A549 (cell line): ENCODE measurements at places on chromosomes 11 and 22. TPM values are rescaled to one million over a fixed set of nuclear protein-coding genes. Genes with fewer than 3 reads are reported as not detected.

- DNase-seq: no peak
These were observed 21.7 kb downstream of the FAM168A start for GRCh38 chr11:73576185-73576614.

- no peak for DNase-seq
These were observed 38.5 kb upstream of the CTSC start for GRCh38 chr11:88375927-88376470.

GRCh38 chr22:35421121-35421520, 21.2 kb downstream of the MCM5 start:
- DNase-seq: no peak

DNA sequence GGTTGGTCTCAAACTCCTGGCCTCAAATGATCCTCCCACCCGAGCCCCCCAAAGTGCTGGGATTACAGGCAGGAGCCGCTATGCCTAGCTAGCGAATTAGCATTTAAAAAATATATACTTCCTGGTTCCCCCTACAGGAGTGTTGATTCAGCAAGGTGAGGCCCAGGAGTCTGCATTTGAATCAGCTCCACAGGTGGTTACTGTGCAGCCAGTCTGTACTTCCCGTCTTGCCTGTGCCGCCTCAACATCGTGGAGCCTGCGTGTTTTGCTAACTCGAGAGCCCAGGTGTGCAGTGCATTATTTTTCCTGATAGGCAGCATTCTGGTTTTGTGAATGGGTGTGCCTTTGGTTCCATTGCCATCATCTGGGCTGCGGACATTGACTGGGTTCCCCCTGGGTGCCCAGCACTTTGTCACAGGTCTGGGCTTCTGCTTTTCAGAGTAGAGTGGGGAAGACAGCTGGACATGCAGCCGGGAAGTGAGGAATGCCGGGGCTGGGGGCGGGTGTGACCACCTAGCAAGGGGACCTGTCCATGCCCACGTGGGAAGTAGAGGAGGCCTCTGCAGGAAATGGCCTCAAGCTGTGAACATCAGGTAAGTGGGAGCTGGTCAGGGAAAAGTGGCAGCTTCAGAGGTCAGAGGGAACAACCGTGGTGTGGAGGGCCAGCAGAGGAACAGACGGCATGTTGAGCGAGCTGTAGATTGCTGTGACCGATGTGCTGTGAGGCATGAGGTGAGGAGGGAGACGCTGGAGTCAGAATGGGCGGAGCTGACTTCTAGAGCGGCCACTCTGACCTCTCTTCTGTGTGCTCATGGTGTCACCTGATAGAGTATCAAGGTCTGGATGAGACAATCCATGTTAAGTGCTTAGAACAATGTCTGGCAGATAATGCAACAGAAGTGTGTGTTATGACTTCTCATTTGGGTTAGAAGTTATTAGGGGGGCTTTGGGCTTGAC, 42.2 kb downstream of the PPFIA1 start:
- no peak for DNase-seq

DNA sequence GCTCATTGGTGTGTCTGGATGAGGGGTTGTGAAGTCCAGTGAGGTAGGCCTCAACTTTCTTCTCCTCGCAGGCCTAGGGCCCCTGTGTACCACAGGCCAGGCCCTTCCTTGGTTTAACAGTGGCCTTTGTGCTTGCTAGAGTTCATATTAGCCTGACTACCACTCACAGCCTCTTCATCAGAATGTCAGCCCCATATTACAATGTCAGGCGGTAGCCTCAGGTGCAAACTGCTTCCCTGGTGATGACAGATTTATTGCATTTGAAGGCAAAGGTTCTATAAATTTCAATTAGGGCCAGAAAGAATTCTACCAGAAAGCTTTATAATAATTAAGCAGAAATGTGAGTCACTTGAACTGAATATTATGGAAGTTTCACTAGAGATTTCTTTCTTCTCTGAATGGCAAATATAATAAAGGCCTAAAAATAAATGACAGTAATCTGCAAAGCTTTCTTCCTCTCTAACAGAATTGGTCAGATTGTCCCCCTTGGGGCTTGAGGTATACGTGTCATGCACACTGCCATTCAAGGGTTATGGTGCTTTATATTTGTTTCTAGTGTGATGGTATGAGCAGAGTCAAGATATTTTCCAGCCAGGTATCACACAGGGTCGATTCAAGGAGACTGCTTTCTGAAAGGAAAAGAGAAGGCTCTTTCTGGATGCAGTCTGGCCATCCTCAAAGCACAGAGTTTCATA, 210.3 kb downstream of the CWF19L2 start:
- no peak for DNase-seq

DNA sequence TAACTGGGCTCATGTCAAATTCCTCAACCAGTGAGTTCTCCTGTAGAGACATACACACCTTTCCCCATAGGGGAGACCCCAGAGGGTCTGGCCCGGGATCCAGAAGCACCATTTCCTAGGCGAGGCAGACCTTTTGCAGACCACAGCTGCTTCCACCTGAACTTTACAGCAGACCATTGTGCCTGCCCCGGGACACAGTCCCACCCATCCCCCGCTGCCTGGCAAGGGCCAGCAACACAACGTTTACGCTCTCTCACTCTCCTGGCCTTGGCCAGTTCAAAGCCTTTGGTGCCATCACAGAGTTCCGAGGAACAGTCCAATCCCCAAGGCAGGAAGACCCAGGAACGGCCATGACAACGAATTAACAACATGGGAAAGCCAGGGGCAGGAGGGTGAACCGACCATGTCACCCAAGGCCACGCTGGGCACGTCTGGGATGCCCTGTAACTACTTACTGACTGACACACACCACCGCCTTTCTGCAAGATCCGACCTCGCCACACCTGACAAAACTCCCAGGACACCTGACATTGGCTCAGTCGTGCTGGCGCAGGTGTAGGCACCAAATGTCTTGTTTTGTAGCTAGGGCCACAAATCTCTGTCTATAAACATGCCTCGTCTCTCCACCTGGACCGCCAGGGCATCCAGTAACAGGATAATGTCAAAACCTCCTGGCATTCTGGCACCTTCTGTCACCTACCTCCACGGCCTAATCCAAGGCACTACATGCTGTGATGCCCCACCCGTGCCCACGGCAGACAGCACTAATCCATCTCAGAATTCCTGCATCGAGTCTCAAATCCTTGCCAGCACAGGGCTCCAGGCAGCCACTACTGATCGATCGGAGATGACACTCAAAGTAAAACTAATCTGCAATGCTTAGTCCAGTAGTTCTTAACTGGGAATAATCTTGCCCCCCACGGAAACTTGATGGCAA, 51.3 kb downstream of the MYH9 start:
- no peak for DNase-seq

DNA sequence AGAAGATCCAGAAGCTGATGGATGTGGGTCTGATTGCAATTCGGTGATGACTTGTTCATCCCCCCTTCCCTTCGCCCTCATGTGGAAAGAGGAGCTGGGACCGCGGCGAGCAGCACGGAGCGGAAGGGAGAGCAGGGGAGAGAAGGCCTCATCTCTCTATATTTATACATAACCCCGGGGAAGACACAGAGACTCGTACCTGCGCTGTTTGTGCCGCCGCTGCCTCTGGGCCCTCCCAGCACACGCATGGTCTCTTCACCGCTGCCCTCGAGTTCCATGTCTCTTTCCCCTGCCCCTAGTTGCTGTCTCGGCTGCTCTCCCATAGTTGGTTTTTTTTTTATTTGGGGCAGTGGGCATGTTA, 2.5 kb upstream of the FERMT3 start:
- DNase-seq: no peak

- DNase-seq: no peak
These were observed 35.5 kb downstream of the RNF141 start for GRCh38 chr11:10505278-10506007.

DNA sequence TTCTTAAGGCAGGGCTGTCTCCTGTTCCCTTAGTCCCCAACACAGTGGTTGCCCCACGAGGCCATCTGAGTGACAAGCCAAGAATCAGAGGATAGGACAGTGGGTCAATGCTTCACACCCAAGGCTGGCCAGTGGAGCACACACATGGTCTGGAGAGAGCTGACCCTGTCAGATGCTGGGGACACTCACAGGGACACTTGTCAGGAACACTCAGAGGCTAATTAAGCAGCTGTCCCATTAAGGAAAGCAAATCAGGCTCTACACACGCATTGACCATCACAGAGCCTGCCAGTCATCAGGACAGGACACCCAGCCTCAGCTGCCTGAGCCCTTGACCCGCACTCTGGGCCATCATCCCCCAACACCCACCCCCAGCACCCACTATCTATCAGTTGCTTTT, 18.2 kb downstream of the GDPD5 start:
- no peak for DNase-seq

DNA sequence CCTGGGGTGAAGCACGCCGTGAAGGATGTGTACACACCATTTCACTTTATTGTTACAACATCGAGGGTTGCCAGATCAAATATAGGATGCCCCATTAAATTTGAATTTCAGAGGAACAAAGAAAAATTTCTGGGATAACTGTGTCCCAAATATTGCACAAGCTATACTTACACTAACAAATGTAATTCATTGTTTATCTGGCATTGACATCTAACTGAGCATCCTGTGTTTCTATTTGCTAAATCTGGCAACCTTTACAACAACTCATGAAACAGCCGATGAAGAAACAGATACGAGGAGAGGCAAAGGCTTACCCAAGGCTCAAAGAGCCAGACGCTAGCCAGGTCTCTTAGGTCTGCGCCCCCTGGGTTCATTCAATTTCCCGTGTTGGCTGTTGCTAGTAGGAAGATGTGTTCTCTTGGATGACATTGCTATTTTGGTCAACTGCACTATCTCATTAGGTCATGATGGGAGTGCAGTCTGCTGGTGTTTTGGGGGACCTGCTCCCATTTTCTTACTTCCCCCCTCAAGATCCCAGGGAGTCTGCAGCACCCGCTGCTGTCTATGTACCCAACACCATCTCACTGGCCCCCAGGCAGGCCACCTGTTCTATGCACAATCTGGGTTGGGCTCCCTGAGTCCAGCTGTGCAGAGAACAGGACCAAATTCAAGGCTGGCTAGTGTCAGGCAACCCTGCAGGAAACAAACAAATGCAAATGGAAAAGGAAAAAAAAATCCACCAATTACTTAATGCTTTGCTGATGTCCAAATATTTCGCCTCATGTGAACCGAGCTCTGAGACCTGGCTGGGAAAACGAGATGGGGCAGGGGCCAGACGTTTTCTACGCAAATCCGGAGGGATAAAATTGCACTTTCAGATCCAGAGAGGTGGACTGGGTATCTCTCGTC, 560.9 kb downstream of the MIAT start:
- no peak for DNase-seq

DNA sequence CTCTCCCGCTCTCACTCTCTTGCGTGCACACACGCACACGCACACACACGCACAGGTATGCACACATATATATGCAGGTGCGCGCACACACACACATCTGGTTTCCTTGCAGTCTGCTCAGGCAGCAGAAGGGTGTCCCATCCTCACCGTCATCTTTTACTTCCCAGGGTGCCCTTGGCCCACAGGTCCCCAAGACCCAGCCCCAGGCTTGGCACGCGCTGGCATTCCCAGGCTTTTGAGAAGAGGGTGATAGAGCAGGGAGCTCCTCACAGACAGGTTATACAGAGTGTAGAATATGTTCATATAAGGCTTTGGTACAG, 52.0 kb upstream of the SPATA19 start:
- no peak for DNase-seq

GRCh38 chr11:119619665-119620064, 109.3 kb downstream of the NECTIN1 start:
- no peak for DNase-seq

GRCh38 chr11:108597736-108598355, 4.3 kb upstream of the EXPH5 start:
- DNase-seq: no peak

DNA sequence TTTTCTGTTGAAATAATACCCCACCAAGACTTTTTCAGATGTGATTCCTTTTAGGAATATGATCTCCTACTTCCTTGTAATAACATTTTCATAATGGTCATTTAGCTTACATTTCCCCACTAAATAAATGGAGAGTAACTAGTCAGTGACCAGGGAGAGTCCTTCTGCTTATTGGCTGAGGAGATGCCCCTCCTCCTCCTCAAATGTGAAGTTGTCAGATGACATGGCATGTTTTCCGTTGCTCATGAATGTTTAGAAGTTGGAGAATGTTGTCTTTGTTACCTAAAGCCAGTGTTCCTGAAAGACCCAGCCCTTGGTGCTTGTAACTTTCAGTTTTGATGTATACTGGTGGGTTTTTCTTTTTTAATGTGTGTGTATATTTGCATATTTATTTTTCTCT, 38.2 kb downstream of the CSRP3 start:
- no peak for DNase-seq

- DNase-seq: no peak
These were observed 519.0 kb downstream of the TBC1D22A start for GRCh38 chr22:47281126-47282106.

DNA sequence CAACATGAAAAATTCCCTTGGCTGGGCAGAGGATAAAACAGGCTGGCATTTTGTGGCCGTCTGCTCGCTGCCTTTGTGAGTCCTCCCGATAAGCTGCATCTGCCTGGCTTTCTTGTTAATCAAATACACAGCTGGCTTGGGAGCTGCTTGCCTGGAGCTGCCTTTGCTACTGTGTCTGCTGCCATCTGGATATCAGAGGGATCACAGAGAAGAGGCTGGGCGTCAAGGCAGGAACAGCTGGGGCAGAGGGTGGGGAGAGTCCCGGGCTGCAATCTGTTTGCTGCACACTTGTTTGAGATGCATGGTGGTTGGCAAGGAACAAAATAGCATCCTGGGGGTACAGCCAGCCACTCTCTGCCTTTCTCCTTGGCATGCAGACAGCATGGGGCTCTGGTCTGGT, 36.0 kb downstream of the COMMD9 start:
- no peak for DNase-seq

GRCh38 chr11:43681401-43681942, 934 bp downstream of the HSD17B12 start:
- peak; percentile 40 for DNase-seq

DNA sequence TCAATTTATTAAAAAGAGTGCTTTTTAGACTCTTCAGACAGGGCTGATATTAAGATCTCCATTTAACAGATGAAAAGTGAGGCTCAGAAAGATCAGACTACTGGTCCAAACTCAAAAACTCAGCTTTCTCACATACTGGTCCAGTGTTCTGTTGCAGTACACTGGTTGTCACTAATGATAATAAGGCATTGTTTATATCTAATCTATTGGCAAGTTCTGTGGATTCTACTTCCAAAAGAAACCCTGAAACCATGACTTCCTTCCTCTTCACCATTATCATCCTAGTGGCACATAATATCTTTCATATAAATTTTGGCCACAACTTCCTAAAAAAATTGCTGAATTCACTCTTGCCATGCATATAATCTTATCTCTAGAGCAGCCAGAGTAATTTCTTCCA, 36.9 kb downstream of the F2 start:
- DNase-seq: no peak

- DNase-seq: no peak
These were observed 38.2 kb upstream of the SESN3 start for GRCh38 chr11:95269036-95269819.

GRCh38 chr11:62665075-62665598, at the start of the genes C11orf98 and CSKMT:
Gene C11orf98 (minus strand): TSS chr11:62665210. CDS start chr11:62665169, 41 bp downstream.
Gene CSKMT (plus strand): TSS chr11:62665312. CDS start chr11:62665880, 568 bp downstream.
- DNase-seq: peak; percentile 97

- DNase-seq: no peak
These were observed 43.2 kb upstream of the CLMP start for GRCh38 chr11:123238297-123238696.

MMP10 gene
- 0.13 to 0.17 TPM (median 0.13 TPM) in 3 replicates for polyA plus RNA-seq

ASCL3 gene
- not detected in 3 replicates for polyA plus RNA-seq

SLC25A1 gene
- polyA plus RNA-seq: 48.3 to 61.7 TPM (median 60.1 TPM) in 3 replicates

ZFTA gene
- polyA plus RNA-seq: 5.6 to 6.6 TPM (median 6.5 TPM) in 3 replicates

ZDHHC5 gene
- 44.1 to 47.1 TPM (median 46.5 TPM) in 3 replicates for polyA plus RNA-seq

OR51E2 gene
- not detected in 3 replicates for polyA plus RNA-seq

SEC14L6 gene
- polyA plus RNA-seq: not detected in 3 replicates
